Activated B cell treated with CpG ODN at 0.5 μM for 24 hours (primary cell): ENCODE measurements at places on chromosomes 2 and 18.

DNA sequence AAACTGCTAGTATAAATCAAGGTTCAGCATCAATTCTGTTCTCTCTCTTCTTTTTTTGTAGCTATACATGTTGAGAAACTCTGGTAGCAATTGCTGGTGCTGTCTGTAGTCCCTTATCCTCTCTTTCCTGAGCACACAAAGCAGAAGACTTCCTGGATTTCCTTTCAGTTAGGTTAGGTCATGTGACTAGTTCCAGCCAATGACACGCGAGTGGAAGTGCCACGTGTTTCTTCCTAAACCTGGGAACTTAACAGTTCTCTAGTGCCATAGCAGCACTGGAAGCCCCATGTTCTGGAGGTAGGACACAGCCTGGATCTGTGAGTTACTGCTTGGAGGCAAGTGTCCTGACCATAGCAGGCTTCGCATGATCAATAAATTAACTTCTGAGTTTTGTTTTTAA lies 125.9 kb downstream of the PLA2R1 start:
- DNase-seq = no peak

DNA sequence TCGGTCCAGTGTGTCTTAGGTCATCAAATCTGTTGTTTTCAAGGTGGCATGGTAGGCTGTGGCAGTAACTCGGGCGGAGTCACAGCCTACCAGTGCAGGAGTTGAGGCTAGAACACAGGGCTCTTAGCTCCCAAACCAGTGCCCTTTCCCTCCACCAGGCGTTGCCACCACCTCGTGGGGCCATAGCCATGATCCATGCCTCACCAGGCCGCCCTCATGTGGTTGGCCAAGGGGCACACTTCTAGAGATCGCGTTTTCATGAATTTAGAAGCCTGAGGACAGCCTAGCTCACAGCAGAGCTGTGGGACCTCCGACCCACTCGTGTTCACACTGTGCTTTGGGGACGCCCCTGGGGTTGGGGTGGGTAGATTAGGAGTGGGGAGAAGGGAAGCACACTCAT lies 10.6 kb downstream of the SEC11C start:
- no peak for DNase-seq

- DNase-seq = no peak
Observed at GRCh38 chr2:177325554-177325953, 61.0 kb upstream of the NFE2L2 start.

GRCh38 chr2:55518841-55519165 lies 715 bp upstream of the CFAP36 start:
- DNase-seq = no peak

GRCh38 chr2:34627003-34627402 lies 1027.9 kb upstream of the FAM98A start:
- no peak for DNase-seq

- DNase-seq = no peak
Observed at GRCh38 chr2:95265182-95265581, 9.1 kb upstream of the PROM2 start.

- DNase-seq = no peak
Observed at GRCh38 chr2:181106789-181107627, 126.6 kb downstream of the UBE2E3 start.

GRCh38 chr2:182504903-182505302 lies 78.1 kb upstream of the PDE1A start:
- DNase-seq = no peak

GRCh38 chr18:76493213-76494161 lies 1.6 kb downstream of the ZNF516 start:
- DNase-seq = no peak

- no peak for DNase-seq
Observed at GRCh38 chr18:57447154-57447621, 12.0 kb downstream of the ONECUT2 start.

- DNase-seq = no peak
Observed at GRCh38 chr18:33757037-33757436, 179.0 kb downstream of the ASXL3 start.
